ENCODE measurements at places on chromosomes 2 and 18.

GRCh38 chr2:8310557-8311455 lies 371.1 kb upstream of the ID2 start:
- DNase-seq, result no peak

DNA sequence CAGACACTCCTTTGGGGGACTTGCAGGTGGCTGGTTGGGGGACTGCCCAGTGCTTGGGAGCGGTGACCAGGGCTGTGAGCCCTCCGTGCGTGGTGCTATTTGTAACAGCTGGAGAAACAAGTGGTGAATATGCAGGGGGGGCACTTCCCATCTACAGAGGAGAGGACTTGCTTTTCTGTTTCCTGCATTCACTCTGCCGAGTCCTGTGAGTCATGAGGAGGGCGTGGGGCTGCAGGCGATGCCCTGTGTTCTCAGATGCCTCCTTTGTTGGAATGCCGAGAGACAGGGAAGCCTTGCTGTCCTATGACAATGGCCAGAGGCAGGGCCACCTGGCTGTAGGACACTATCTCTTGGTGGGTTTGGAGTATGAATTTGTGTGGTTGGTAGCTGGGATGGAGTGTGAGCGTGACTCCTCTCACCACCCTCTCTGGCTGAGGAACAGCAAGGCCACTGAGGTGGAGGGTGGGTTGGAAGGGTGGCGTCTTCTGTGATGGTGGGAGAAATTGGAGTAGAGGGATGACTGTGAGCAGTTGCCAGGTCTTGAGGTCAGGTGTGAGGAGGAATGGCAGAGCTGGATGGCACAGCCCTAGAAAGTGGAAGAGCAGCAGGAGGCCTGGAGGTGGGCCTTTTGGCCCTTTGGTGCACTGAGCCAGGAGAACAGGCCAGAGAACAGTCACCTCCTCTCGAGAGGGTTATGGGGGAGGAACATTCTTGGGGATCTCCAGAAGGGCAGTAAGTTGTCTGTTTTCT lies 24.3 kb downstream of the FHOD3 start:
- no peak for DNase-seq

GRCh38 chr2:155830351-155830750 lies 502.2 kb downstream of the NR4A2 start:
- DNase-seq, result no peak

- DNase-seq, result no peak
Measured at GRCh38 chr18:58355243-58355642, 273.6 kb downstream of the ALPK2 start.

GRCh38 chr18:35030277-35030989 lies 10.8 kb upstream of the MAPRE2 start:
- DNase-seq, result peak; percentile 15

DNA sequence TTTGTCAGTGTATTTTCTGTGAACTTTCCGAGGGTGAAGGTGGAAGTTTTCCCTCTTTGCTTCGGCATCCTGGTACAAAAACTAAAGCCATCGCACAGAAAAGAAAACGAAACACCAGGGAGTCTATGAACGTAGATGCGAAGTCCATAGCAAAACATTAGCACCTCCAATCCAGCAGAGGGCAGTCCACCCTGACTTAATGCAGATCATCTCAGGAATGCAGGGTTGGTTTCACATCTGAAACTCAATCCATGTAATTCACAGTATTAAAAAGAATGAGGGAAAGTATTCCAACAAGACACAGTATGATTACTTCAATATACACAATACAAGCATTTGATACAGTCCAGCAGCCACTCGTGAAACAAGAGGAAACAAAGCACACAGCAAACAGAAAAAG lies 70.8 kb downstream of the RTP5 start:
- no peak for DNase-seq

DNA sequence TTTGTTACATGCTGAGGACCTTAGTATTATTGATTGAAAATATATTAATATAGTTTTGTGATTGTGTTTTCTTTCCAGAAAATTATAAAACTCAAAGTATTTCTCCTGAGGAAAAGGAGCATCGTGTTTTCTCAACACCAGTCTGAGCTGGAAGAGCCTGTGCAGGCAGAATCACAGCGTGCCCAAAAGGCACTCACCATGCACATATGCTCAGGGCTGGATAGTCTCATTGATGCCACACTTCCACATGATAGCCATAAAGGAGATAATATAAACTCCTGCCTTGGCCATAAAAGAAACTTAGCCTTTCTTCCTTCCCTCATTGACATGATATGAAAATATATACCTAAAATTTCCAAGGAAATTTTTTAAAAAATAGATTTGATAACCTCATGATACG lies 4.0 kb downstream of the PDE1A start:
- no peak for DNase-seq

- DNase-seq, result no peak
Measured at GRCh38 chr2:192029089-192029488, 165.6 kb downstream of the TMEFF2 start.

GRCh38 chr2:37683921-37684780 lies 12.7 kb upstream of the CDC42EP3 start:
- DNase-seq, result no peak

DNA sequence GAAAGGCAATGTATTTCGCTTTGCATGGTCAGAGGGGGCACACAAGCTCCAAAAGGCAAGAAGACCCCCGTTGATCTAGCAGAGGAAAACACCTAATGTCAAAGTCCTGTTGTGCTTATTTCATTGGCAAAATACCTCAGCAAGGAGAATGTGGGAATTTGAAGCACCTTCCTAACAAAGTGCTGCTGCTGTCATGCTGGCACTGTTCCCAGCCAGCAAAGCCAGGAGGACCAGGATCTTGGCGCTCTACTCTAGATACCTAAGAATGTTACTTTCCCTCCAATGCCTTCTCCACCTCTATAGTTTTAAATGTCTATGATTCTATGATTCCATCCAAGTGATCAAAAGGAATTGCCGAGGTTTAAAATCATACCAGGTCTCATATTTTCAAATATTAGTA lies 867.9 kb upstream of the POU3F3 start:
- DNase-seq, result no peak

GRCh38 chr2:68293755-68294154 lies 26.0 kb downstream of the CNRIP1 start:
- DNase-seq, result no peak

- DNase-seq, result peak; percentile 8
Measured at GRCh38 chr18:48997985-48998831, 47.4 kb upstream of the SMAD7 start.

- DNase-seq, result no peak
Measured at GRCh38 chr2:191274413-191274815, 29.2 kb downstream of the MYO1B start.

All from NCI-H1092 treated with DMSO at 0.1 percent for 48 hours (cell line).